ENCODE measurements at places on chromosomes 16 and 17. TPM values are rescaled to one million over a fixed set of nuclear protein-coding genes. Genes with fewer than 3 reads are reported as not detected.

GRCh38 chr17:3005696-3006095, 57.7 kb downstream of the OR1D5 start:
- no peak for ATAC-seq

GRCh38 chr17:35218915-35219314, 24.0 kb upstream of the SLFN5 start:
- ATAC-seq = no peak

DNA sequence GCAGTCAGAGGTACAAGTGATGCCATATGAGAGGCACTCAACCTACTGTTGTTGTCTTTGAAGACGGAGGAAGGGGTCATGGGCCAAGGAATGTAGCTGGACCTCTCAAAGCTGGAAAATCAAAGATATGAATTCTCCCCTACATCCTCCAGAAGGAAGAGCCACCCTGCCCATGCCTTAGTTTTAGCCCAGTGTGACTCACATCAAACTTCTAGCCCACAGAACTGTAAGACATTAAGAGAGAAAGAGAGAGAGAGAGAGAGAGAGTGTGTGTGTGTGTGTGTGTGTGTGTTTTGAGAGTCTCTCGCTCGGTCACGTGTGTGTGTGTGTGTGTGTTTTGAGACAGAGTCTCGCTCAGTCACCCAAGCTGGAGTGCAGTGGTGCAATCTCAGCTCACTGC, 87.1 kb downstream of the STX8 start:
- ATAC-seq = no peak

DNA sequence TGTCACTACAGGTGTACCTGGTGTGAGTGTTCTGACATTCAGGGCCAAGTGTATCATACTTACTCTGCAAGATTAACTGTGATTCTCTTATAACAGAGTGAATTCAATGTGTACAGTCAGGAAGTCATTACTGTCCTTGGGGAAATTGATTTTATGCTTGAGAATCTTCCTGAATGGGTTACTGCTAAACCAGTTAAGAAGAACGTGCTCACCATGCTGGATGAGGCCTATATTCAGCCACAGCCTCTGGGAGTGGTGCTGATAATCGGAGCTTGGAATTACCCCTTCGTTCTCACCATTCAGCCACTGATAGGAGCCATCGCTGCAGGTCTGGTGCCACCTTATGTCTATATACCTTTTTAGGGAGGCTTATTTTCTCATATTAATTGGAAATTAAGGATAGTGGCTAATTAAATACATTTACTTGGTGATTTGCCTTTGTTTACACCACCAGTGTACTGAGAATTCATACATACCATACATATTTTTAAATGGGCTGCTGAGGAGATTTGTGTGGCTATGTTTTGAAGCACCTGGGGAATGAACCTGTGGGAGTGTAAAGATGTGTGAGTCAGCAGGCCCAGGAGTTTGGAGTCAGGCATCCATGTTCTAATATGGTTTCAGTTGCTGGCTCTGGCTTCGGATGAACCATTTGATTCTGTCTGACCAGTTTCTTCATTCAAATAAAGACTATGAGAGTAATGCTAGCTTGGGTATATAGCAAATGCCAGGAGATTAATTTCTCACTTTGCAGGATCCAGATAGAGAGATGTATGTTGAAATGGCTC, 3.1 kb downstream of the ALDH3A2 start:
- no peak for ATAC-seq

DNA sequence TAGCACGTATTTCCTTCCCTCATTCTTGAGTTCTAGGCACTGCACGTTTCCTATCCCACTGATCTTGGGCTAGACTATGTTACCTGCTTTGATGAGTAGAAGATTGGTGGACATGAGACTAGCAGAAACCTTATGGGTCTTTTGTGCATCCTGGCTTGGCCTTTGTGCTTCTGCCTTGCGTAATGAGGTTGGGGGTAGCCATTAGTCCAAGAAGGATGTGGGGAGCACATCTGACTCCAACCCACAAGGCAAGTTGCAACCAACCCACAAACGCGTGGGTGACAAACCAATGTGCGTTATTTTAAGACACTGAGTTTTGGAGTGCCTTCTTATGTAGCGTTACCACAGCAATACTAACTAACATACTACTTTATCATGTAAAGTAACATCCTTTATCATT, 180.4 kb upstream of the IRX5 start:
- ATAC-seq = no peak

GRCh38 chr16:53105565-53105964, 50.8 kb downstream of the CHD9 start:
- ATAC-seq = no peak

GRCh38 chr17:38890410-38890746, 20.5 kb downstream of the LASP1 start:
- no peak for ATAC-seq

GRCh38 chr17:65177901-65178300, 40.7 kb downstream of the RGS9 start:
- ATAC-seq = no peak

- peak; percentile 68 for ATAC-seq
Observed at GRCh38 chr16:1771188-1771863, at the start of gene NME3. Gene NME3 (minus strand): TSS chr16:1771543. CDS start chr16:1771534, 9 bp downstream.

DNA sequence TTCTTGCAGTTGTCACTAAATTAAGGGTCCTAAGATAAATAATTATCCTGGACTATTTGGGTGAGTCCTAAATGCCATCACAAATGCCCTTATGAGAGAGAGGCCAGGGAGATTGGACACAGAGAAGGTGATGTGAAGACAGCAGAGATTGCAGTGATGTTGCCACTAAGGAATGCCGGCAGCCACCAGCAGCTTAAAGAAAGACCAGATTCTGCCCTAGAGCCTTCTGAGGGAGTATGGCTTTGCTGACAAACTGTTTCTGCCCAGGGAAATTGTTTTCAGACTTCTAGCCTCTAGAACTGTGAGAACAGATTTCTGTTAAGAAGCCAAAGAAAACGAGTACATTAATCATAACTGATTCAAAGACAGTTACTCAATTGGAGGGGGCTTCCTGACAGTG, 10.0 kb upstream of the ZNF23 start:
- ATAC-seq = no peak

The ACBD4 gene
- 23.0 TPM for total RNA-seq

The RGS9 gene
- total RNA-seq = 17.4 TPM

The MT1A gene
- 9.9 TPM for total RNA-seq

Data from gastroesophageal sphincter (tissue), 4 donors.